ENCODE measurements at places on chromosomes 12 and 14.

GRCh38 chr14:92624764-92625163, 111.2 kb downstream of the RIN3 start:
- DNase-seq, result no peak

- DNase-seq, result no peak
Observed at GRCh38 chr14:29682789-29683188, 244.9 kb downstream of the PRKD1 start.

GRCh38 chr14:24053548-24054323, 1.9 kb downstream of the CARMIL3 start:
- no peak for DNase-seq

DNA sequence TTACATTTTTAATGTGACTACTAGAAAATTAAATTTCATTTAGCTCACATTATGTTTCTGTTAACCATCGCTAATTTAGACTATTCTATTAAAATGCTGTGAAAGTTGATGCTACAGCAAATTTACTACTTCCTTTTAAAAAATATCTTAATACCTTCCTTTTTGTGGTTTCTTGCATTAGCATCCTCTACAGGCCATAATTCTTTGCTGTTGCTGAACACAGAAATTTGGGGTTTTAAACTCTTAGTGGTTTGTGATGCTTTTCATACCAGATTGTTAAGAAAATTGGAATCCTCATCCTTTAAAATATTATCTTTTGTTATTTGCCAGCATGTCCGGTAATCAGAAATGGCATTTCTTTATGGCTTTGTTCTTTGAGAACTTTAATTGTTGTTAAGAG, 18.1 kb downstream of the WNK1 start:
- DNase-seq, result no peak

GRCh38 chr14:90253826-90254225, 2.5 kb upstream of the PSMC1 start:
- DNase-seq, result no peak

GRCh38 chr12:9027161-9028059, 38.1 kb downstream of the KLRG1 start:
- no peak for DNase-seq

- no peak for DNase-seq
Observed at GRCh38 chr12:76310110-76310509, 38.1 kb downstream of the BBS10 start.

DNA sequence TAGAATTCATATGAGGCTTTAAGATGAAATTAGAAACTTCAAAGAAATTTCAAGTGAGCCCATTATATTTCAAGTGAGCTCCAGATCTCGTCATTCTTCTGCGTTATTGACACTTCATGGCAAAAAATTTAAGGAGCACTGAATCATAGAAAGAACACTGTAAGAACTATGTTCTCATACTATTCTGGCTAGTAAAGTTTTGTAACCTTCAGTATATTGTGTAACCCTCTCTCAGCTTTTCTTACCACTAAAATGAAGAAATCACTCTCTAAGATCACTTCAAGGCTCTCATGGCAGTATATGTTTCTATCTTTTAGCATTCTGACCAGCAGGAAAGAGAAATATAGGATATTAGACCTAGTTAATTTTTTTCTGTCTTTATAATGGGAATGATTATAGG, 6.3 kb downstream of the GPHN start:
- DNase-seq, result no peak

DNA sequence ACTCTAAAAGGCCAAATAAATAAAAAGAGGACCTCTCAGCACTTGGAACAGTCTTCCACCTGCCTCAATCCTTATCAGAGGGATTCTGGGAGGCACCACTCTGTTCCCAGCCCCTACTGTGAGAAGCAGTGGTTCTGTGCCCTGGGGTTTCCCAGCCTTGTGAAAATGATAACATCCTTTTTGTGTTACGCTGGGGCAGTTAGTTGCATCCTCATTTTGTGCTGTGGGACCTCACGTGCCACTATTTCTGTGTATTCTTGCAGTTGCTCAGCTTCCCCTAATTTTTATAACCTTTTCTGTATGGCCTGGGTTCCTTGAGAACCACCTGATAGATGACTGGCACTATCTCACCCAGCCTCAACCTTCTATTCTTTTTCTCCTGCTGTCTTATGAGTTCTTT, 10.8 kb upstream of the CMA1 start:
- no peak for DNase-seq

Measured in activated T-helper 1 cell treated with anti-CD3 and anti-CD28 coated beads, Interleukin-2, amount 50 U/mL, for 16 hours (primary cell).